ENCODE measurements at places on chromosomes 3 and 15.

- DNase-seq = no peak
These were observed 2.2 kb downstream of the STARD9 start for GRCh38 chr15:42577514-42578031.

- no peak for DNase-seq
These were observed 63.8 kb downstream of the BLM start for GRCh38 chr15:90780916-90781315.

- peak; percentile 5 for DNase-seq
These were observed 49.4 kb downstream of the DPH6 start for GRCh38 chr15:35496585-35496984.

DNA sequence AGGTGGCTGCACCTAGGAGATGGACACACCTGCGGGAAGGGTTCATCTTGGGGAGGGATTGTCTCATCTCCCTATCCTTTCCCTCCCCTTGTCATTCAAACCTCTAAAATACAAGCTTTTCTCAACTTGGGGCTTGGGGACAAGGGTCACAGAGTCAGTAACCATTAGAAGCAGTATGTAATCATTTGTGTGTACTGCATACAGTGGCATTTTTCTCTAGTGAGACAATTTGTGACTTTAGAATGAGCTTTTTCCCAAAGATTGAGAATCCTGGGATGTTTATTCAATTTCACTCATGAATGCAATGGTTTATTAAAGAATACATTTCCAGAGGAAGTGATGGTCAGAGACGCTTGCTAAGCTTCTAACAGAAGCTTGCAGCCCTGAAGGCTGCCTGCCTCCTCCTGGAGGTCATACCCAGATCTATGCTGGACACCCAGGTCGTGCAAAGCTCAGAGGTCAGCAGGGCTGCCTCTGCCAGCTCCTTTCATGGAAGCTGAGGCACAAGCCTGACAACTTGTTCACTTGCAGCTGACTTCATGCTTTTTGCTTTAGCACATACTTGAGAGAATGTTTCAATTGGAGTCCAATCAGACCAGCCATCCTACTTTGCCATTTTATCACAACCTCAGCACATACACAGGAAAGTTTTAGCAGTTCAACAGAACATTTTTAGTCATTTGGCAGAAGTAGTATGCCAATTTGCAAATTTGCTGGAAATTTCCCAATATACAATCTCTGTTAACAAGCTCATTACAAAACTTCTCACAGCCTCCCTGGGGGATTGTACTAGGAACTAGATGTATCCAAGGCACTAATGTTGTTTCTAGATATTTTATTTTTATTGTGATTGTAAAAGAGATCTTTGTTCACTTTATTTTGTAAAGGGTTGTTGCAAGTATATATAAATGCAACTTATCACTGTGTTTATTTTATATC lies 25.6 kb upstream of the ALDH1L1 start:
- no peak for DNase-seq

DNA sequence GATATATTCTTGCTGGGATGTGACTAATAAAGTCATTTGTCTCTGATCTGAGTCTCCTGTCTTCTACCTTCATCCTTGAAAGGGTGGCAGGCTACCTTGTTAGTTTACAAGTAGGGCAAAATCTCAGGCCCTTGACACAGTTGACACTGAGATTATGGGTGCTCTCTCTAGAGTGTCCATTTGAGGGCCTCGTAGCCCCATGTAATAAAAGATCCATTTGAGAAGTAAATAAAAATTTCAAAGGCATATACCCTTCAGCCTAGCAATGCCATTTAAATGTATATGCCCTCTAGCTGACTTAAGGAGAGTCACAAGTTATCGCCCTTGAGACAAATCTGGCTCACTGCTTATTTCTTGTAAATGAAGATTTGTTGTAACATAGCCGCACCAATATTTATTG lies 98.6 kb downstream of the TCF12 start:
- DNase-seq = no peak

DNA sequence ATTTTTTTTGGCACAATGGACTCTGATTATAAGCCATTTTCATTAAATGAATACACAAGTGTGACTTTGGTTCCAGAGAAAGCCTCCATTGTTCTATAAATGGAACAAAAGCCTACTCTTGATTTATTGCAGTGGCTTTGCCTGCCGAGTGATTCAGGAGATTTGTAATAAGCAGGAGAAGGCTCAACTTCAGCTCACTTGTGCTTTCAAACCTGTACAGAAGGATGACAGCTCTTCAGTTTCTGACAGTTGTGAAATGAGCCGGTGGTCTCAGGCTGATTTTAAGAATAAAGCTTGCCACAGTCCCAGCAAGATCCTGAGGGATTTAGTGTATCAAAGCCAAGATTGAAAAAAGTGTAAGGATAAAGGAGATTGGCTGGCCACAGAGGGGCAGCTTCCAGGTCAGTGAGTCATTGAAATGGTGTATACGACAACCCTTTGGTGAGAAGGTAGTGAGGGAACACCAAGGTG lies 438.8 kb upstream of the TGFBR2 start:
- no peak for DNase-seq

GRCh38 chr15:48385031-48385830 lies 54.0 kb downstream of the DUT start:
- no peak for DNase-seq

- DNase-seq = no peak
These were observed 3.4 kb upstream of the UNC13C start for GRCh38 chr15:53974813-53975212.

DNA sequence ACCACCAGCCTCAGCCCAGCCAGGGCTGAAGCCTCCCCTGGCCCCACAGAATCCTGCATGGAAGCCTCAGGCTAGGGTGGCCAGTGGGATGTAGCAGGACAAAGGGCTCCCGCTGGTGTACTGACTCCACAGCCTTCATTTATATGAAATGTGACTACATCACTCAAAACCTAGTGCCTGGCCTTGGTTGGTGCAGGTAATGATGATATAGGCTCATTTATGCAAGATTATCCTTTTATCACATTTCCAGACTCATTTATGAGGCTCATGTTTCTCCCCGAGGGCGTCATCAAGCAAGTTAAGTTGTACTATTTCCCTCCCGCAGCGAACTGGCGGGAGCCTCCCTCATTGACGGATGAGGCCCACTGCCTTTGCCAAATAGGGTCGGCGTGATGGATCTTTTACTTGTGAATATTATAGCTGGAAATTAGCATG lies 179.1 kb upstream of the SMAD3 start:
- no peak for DNase-seq

DNA sequence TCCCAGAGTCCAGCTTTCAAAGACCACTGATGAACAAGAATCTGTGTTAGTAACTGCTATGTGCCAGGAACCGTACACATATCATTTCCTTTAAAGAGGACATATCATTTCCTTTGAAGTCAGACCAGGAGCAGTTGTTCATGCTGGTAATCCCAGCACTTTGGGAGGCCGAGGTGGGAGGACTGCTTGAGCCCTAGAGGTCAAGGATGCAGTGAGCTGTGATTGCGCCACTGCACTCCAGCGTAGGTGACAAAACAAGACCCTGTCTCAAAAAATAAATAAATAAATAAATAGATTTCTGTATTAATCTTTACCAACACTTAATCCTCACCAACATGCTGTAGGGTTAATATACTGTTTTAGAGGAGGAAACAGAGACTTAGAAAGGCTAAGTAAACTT lies 23.9 kb upstream of the CDV3 start:
- no peak for DNase-seq

GRCh38 chr3:66477856-66478255 lies 23.0 kb downstream of the LRIG1 start:
- DNase-seq = no peak

DNA sequence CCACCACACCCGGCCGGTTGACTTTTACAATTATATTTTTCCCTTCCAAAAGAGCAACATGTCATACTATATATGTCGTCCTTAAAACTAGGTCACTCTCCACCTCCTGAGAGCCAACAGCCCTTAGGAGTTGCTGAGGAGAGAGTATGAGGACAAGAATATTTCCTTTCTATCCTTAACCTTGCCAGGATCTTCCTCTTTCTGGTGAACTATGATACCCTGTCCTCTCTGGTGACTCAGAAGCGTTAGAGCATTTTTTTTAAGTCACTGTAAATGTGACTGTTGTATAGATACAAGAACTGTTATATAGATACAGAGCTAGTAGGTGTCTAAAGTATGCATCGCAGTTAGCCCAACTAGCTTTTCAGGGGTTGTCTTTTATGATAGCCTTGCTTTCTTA lies 33.7 kb upstream of the MTHFS start:
- no peak for DNase-seq

DNA sequence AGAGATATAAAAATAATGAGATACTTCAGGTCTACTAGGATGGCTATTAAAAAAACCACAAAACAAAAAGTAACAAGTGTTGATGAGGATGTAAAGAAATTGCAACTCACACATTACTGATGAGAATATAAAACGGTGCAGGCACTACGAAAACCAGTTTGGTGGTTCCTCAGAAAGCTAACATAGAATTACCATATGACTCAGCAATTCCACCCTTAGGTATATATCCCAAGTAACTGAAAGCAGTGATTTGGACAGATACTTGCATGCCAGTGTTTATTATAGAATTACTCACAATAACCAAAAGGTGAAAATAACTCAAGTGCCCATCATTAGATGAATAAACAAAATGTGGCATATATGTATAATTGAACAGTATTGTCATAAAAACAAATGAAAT lies 87.5 kb upstream of the MELTF start:
- no peak for DNase-seq

- no peak for DNase-seq
These were observed 835 bp downstream of the STOML1 start for GRCh38 chr15:73991260-73991659.

DNA sequence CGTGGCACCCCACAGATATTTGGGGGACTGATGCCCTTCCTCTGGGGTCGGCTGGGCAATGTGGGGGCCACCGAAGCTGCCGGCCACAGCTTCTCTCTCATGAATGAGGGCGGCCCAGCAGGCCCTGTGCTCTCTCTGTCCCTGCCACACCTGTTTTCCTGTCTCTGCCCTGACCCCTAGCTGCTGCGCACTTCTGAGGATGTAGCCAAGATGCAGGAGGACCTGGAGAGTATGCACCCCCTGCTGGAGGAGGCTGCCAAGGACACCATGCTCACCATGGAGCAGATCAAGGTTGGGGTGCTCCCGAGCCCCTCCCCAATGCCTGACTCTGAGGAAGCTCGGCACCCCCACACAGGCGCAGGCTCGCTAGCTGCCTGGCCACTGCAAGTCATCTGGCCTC lies 59.7 kb downstream of the SEMA3G start:
- peak; percentile 79 for DNase-seq

- no peak for DNase-seq
These were observed 48.7 kb downstream of the ECT2 start for GRCh38 chr3:172799246-172799645.

DNA sequence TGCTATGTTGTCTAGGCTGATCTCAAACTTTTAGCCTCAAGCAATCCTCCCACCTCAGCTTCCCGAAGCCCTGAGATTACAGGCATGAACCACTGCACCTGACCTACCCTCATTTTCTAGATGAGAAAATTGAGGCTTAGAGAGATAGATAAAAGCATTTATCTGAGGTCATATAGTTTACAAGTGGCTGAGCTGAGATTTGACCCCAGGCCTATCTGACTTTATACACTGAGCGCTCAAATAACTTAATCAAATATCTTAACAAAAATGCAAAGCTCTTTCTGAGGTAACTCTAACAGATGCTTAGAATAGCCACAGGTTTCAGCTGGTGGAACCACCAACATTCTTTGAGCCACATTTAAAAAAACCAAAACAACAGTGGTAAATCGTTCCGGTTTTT lies 5.5 kb downstream of the PLS1 start:
- DNase-seq = no peak

GRCh38 chr15:34773917-34774316 lies 19.1 kb upstream of the GJD2 start:
- no peak for DNase-seq

DNA sequence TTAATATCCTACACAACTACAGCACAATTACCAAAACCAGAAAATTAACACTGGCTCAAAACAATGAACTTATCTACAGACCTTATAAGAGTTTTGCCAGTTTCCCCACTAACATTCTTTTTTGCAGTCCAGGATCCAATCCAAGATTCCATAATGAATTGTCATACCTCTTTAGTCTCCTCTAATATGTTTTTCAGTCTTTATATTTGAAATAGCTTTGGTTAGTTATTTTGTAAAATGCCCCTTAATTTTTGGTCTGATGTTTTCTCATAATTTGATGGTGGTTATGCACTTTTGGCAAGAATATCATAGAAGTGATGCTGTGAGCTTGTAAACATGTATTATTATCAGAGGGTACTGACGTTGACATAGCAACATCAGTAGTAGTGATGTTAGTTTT lies 124.3 kb downstream of the ISL2 start:
- DNase-seq = no peak

- DNase-seq = no peak
These were observed 15.7 kb downstream of the CAPN7 start for GRCh38 chr3:15221574-15222217.

DNA sequence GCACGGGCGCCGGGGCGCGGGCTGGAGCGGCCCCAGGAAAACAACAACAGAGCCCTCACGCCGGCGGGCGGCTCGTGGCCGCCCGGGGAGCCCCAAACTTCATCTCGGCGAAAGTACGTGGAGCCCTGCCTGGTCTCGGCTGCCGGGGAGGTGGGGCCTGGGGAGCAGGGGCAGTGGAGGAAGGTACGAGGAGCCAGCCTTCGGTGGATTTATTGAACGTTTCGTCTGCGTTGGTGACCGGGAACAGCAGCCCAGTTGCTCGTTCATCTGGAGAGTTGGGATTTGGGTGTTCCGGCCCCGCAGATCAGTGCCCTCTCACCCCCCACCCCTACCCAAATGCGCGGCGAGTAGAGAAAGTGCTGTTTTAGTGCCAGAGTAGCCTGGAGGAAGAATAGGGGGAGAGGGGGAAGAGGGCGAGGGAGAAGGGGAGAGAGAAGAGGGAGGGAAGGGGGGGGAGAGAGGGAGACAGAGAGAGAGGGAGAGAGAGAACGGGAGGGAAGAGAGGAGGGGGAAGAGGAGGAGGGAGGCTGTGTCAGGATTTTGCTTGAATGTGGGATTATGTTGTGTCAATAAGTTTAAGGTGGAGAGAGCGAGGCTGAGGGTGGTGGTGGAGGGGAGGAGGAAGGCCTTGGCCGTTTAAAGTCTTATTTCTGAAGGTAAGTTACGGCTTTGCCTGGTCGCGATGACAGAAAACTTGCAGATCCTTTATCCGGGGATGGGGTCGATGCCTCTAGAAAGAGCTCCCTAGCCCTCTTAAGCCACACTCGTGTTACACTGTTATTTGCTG lies 970 bp downstream of the BBX start:
- peak; percentile 32 for DNase-seq

DNA sequence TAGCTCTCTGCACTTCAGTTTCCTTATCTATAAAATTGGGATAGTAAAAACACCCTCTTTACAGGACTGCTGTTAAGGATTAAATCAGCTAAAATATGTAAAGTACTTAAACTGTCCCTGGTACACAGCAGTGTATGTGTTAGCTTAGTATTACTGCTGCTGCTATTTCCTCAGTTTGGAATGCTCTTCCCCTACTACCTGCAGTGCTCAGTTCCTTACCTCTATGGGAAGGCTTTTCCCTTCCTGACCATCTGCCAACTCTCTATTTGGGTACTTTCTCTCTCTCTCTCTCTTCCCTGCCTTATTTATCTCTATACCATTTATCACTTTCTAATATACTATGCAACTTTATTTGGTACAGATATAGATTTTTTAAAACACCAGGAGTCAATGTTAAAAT lies 26.5 kb downstream of the KPNA4 start:
- no peak for DNase-seq
